Dermis microvascular lymphatic vessel endothelial cell (primary cell): ENCODE measurements at places on chromosomes 2 and 18. TPM values are rescaled to one million over a fixed set of nuclear protein-coding genes. Genes with fewer than 3 reads are reported as not detected.

- no peak for DNase-seq
These were observed 171.3 kb downstream of the THADA start for GRCh38 chr2:43424262-43425207.

GRCh38 chr2:90069290-90069894, 1377.9 kb downstream of the RPIA start:
- DNase-seq, result peak; percentile 0

GRCh38 chr2:17594533-17595401, 54.3 kb downstream of the VSNL1 start:
- DNase-seq, result no peak

DNA sequence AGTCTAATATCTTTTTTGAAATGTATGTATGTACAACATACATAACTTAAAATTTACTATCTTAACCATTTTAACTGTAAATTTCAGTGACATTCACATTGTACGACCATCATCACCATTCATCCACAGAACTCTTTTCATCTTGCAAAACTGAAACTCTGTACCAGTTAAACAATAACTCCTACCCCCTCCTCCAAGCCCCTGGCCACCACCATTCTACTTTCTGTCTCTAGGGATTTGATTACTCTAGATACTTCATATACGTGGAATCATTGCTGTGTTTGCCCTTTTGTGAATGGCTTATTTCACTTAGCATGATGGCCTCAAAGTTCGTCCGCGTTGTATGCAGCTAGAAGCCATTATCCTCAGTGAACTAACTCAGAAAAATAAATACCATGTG, 217.0 kb downstream of the METTL4 start:
- no peak for DNase-seq

GRCh38 chr2:202140522-202141252, 67.6 kb downstream of the KIAA2012 start:
- no peak for DNase-seq

DNA sequence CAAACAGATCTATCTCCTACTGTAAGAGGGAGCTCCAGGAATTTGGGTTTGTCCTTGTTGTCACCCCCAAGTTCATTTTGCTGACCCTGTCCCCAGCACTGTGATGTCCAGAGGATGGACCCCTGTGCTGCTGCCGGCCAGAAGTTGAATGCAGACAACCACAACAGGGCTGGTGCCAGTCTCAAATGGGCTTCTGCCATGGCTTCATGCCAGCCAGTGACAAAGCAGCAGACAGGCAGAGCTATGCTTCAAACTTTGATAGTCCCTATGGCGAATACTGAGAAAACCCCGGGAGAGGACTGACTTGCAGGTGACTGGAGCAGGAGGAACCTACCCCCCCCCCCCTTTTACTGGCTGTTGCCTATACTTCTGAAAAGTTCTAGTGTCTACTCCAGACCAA, 3.2 kb downstream of the SMAD7 start:
- DNase-seq, result no peak

- peak; percentile 78 for DNase-seq
These were observed 59.9 kb downstream of the PTPRM start for GRCh38 chr18:7626922-7627440.

GRCh38 chr2:183542606-183543005, 418.4 kb downstream of the NUP35 start:
- no peak for DNase-seq

- no peak for DNase-seq
These were observed 61.9 kb downstream of the ASAP2 start for GRCh38 chr2:9268301-9269080.

DNA sequence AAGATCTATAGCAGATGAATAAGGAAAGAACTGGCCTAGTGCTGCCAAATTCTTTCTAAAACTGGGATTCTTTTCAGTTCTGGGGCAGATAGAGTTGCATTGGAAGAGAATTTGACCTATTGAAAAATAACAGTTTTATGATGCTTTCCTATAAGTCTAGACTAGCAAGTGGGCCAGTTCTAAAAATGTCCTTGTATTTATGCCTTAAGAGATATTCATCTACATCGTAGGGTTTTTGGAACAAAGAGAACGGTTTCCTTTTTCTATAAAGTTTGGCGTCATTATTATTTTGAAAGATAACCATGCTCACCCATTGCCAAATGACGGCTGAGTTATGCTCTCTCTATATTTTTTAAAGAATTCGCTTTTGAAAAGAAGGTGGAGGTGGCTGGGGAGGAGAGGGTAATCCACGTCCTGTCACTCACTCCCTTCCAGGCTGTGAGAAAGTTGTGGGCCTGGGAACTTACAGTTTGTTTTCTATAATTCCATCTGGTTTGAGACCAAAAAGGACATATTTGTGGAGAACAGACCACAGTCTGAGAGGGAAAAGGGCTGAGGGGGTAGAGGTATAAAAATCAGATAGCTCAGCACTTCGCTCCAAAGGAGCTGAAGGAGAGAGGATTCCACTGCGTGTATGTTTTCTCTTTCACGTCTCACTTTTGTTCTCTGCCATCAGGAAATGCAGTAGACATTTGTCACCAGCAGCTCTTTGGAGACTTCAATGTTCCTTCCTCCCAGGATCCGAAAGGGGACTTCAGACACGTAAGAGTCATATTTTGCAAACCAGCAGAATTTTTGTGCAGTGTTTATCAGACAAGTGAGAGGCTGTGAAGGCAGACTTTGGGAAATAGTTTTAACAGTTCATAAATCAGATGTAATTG, 281.9 kb upstream of the FN1 start:
- peak; percentile 67 for DNase-seq

- no peak for DNase-seq
These were observed 73.2 kb upstream of the NETO1 start for GRCh38 chr18:72940986-72941385.

DNA sequence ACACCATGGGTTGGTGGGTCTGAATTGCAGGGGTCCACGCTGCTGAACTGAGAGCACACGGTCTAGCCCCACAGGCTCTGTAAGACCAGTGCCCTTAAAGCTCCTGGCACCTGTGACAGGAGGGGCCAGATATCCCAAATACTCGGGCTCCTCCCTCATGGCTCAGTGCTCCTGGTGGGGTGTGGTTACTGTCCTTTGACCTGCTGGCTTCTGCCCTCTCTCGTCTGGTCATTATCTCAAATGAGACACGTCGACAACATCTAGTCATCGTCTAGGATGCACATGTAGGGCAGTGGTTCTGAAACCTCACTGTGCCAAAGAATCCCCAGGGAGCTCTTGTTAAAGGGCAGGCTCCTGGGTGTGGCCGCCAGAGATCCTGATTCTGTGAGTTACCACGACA, 258.4 kb downstream of the LOXHD1 start:
- no peak for DNase-seq

- DNase-seq, result no peak
These were observed 4.7 kb upstream of the KLHL30 start for GRCh38 chr2:238133499-238134392.

Gene FOXI3
- not detected in 2 replicates for total RNA-seq

Gene PID1
- 0.25 and 0.26 TPM in 2 replicates for total RNA-seq

Gene IL37
- total RNA-seq, result not detected in 2 replicates

Gene CAPN13
- not detected in 2 replicates for total RNA-seq

Gene ZAP70
- total RNA-seq, result 0.13 TPM in 2 replicates
